ENCODE measurements at places on chromosomes 6 and 20.

DNA sequence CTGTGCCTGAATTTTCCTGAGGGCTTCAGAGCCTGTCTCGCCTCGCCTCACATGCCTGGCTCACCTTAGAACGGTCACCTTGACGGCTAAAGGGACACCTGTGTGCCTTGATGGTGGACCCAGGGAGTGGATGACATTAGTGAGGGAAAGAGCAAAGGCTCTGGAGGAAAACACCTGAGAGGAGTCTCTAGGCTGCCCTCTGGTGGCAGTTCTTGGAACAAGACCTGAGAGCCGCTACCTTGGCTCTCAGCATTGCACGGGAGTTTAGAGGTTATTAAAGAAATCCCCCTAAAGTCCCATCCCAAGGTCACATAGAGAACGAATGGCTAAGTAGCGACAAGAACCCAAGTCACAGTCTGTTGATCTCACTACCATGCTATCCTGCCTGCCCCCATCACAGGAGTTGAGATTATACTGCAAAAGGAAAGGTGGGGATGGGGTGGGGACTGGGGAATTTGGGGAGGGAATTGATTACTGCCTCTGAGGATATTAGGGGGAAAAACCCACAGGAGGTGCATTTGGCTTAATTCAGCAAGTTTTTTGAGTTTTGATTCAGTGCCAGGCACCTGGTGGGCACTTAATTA lies 7.9 kb upstream of the CDSN start:
- peak; percentile 76 for DNase-seq

DNA sequence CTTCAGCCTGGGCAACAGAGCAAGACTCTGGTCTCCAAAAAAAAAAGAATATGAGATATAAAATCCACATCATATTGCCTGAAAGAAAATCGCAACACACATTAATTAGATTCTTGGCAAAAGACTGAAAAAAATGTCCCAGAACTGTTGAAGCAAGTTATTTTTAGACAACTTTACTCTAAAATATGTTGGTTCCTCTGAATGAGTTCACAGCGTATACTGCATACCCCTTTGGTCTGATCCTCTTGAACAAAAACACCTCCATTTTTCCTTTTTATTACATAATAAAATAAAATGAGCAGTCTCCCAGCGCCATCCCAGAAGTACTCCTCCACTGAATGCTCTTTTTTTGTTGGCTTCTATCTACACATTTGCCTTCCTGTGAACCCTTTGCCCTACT lies 126.0 kb upstream of the TMEM170B start:
- DNase-seq = no peak

DNA sequence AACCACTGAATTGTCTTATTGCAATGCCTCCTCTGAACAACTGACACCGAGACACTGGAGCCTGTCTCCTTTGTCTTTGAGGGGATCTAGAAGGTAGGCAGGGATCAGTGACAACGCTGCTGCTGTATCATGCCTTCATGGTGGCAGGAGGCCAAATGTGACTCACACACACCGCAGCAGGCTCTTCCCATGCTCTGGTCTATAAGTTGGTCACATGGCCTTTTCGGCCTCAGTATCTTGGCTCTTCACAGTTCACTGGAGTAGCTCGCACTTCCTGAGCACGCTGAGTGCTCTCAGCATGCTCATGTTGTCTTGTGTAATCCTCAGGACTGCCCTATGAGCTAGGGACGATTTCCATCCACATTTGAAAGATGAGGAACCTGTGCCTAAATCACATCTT lies 167.4 kb upstream of the PCSK2 start:
- no peak for DNase-seq

DNA sequence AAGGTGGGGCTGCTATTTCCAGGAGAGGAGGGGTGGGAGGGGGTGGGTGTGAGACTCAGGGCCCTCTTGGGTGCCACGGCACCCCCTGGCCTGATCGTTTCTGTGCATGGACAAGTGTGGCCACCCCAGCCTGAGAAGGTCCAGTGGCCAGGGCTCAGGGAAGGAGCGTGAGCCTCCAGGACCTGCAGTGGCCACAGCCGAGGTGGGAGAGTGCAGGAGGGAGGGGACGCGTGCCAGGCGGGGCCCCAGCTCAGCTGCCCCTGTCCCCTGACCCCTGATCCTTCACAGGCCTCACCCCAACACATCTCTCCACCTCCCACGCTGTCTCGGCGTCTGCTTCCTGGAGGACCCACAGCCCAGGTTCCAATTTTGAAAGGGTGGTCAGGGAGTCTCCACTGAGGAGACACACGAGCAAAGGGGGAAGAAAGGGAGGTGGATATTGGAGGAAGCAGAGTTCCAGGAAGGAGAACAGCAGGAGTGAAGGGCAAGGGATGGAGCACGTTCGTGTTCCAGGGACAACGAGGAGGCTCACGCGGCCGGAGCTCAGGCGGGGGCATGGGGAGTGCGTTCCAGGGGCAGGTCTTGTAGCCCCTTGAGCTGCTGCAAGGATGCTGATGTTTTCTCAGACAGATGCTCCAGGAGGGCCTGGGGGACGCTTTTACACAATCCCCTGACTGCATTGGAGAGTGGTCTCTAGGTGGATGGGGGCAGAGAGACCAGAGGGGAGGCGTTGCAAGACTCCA lies 4.2 kb upstream of the HRH3 start:
- DNase-seq = no peak

- no peak for DNase-seq
Measured at GRCh38 chr6:17202526-17202925, 78.6 kb upstream of the RBM24 start.

DNA sequence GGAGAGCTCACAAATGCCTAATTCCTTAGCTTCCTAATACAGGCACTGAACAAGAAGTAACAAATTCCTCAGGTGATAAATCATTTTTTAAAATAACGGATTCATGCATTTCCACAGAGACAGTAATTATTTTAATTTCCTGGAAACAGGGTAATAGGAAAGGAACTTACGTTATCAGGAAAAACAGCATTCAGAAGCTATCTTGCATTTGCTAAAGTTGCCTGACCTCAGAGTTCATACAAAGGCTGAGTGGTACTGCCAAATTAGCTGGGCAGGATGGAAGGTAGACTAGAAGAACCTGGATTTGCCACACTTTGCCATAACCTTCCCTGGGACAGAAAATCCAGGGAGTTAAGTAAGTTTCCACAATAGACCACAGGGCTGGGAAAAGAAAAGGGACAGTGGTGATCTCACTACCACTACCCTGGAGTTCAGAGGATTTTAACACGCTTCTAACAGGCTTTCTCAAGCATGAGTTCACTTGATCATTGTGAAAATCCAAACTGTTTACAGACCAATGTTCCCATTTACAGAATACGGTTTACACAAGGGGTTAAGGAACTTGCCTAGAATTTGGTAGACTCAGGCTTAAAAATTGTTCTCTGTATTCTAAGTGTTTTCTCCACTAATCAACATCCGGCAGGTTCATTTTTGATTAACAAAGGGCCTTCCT lies 57.0 kb downstream of the KIF13A start:
- no peak for DNase-seq

DNA sequence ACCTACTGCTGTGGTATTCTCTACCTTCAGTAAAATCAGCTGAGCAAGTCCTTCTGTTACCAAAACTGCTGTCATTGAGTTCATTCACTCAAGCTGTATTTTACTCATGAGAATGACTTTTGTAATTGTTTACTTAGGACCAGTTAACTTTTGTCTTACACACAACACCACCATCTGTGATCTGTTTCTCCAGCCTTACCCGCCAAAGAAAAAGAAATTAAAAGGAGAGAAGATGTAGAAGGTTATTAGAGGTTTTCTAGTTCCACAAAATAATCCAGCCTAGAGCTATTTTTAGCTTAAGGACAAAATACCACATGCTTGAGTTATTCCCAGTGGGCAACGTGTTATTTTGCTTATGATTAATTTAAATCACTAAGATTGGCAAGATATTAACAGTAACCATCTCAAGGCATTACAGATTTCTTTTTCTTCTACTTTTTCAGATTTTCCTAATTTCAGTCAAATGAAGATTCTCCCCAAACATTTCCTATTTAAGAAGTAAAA lies 38.2 kb downstream of the FAM8A1 start:
- no peak for DNase-seq

DNA sequence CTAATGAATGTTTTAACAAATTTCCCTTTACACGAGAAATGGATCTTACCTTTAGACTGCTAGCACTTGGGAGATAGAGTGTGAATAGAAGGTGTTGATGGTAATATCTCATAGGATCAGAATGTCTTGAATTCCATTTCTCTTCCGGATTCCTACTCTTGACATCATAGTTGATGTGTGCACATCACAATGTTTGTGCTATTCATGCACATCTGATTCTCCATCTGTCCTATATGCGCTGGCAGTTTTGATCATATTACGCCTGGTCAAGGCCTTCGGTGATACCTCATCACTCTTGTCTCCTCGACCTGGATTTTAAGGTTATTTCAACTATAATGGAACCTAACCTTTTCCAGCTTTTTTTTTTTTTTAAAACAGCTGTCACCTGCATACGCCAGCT lies 16.8 kb upstream of the ACAT2 start:
- DNase-seq = no peak

DNA sequence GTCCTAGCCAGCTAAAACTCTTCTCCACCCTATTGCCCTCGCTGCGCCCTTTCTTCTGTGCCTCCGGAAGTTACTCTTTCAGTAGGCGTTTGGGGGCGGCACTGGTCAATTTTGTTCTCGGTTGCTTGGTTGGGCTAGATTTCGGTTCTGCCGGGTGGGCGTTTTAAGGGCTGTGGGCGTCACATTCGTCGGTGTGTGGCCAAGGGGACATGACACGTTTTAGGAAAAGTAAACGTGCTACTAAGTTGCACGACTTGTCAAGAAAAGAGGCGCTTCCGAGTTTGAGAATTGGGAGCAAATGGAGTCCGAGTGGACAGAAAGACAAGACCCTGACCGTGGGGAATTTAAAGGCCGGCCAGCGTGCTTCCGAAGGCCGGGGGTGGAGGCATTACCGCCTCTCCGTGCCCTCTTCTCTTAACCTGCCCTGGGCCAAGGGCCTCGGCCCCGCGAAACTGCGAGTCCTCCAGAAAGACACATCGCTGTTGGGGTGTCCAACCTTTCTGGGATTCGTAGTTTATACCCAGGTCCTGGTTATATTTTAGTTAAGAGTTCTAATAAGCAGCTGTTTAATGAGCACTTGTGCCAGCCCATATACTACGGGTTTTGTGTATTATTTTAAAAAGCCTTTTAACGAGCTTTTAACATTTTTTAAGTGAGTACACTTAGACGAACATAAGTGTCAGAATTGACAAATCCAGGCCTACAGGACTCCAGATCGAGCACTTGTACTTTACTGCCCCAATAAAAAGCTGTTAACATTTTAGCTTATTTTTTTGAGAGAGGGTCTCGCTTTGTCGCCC lies 664 bp upstream of the BAG6 start:
- DNase-seq = peak; percentile 82

GRCh38 chr6:38213251-38213658 lies 393.7 kb downstream of the ZFAND3 start:
- no peak for DNase-seq

DNA sequence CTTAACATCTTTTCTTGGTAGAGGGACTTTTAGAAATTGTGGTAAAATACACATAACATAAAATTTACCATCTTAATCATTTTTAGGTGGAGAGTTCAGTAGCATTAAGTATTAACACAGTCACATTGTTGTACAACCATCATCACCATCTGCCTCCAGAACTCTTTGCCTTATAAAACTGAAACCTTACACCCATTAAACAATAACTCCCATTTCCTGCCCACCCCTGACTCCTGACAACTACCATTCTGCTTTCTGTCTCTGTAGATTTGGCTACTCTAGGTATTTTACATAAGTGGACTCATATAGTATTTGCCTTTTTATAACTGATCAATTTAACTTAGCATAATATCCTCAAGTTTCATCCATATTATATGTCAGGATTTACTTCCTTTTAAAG lies 88.7 kb downstream of the ZHX3 start:
- no peak for DNase-seq

- no peak for DNase-seq
Measured at GRCh38 chr6:130367767-130368166, 1.9 kb downstream of the TMEM200A start.

DNA sequence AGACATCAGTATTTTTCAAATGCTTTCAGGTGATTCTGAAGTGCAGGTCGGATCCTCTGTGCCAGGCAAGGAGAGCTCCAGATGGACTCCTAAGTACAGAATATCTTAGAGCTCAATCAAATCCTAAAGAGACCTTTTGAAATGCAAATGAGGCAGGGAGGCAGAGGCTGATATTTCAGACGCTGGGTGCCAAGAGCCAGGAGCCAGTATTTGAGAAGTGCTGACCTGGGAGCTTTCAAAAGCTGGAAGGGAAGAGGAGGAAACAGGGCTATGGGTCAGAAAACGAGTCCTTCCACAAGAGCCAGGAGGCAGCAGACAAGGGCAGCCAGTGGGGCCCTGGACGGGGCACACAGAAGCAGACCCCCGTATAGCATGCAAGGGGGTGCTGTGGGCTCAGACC lies 46.1 kb upstream of the DSN1 start:
- DNase-seq = no peak

DNA sequence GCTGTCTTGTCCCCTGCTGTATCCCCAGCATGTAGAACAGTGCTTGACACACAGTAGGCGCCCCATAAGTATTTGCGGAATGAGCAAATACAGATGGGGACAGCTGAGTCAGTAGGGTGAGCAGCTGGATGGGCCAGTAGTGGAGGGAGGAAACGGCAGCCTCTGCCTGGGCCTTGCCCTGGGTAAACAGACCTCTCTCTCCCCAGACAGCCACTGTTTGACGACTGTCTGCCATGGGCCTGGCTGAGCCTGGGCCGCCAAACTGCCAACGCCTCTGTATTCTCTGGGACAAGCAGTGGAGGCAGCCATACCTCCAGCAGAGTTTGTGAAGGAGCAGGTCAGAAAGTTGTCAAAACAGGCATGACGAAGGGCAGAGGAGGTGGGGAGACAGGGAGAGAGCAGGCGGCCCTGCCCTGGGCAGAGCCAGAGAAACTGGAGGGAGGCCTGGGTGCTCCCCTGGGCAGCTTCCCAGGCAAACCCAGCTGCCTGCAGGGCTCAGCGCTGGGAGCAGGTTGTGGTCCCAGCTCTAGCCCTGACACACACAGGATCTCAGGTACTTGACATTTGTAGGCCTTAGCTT lies 15.2 kb downstream of the HNF4A start:
- DNase-seq = no peak

DNA sequence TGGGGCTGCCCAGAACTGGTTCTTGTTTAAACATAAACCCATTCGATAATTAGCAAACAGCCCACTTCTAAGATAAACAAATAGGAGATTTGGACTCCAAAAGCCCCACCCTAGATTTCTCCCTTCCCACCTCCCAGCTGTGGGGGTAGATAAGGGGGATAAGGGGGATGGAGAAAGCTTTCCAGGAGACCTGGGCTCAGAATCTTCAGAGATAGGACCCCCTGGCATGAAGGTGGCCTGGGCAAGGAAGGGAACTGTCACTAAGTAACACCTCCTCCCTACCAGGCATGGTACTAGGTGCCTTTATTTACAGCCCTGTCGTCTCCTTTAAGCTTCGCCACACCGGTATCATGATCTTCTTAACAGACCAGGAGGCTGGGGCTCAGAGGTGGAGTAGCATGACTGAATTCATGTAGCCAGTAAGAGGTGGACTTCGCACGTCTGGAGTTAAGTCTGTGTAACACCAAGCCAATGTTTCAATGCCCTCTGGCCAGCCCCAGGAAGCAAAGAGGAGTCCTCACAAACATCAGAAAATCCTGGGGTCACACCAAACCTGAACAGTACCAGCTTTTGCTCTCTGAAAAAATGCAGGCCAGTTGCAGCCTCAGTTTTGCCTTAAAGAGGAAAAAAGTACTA lies 4.6 kb downstream of the SDC4 start:
- DNase-seq = no peak

- DNase-seq = no peak
Measured at GRCh38 chr20:49380337-49380780, 102.1 kb downstream of the KCNB1 start.
